Psoas muscle (tissue), 8 donors: ENCODE measurements at places on chromosomes 16 and 17. TPM values are rescaled to one million over a fixed set of nuclear protein-coding genes. Genes with fewer than 3 reads are reported as not detected.

Gene VTN
- polyA plus RNA-seq = 0.12 TPM

Gene BAIAP3
- polyA plus RNA-seq = 0.79 TPM

Gene TBC1D3
- not detected for polyA plus RNA-seq

Gene LDAF1
- 32.2 TPM for polyA plus RNA-seq

Gene YBX2
- 0.14 TPM for polyA plus RNA-seq

Gene FNDC8
- not detected for polyA plus RNA-seq

GRCh38 chr17:78953356-78954350, 26.1 kb downstream of the LGALS3BP start:
- DNase-seq = no peak

DNA sequence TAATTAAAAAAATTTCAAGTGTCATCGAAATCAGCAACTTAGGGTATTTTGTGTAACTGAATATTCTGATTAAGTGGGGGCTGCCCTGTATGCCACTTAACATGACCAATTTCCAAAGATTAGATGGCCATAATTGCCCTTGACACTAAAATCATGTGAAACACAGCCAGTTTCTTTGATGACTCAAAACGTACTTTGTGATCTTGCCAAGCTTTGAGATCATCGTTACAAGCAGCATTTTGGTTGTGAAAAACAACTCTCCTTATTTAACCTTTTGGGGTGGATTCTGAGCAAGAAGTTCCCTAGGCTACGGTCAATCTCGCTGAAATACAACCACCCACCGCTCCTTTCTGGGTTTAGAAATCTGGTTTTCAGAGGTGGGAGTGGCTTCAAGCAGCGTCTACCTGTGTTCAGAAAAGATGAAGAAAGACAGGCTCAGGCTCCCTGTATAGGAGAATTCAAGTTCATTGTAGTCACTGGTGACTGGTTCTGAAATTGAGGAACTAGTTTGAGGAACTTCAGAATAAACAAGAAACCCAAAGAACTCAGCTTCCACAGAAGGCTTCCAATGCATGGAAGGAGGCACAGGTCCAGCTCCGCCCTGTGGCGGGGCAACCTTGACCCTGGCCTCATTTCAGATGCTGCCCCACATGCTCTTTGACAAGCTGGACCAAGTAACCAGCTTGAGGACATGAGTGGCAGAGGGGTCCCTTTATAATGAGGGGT, 9.4 kb downstream of the MAP3K14 start:
- DNase-seq = no peak

- DNase-seq = no peak
Observed at GRCh38 chr16:55171241-55171640, 152.8 kb upstream of the IRX6 start.

DNA sequence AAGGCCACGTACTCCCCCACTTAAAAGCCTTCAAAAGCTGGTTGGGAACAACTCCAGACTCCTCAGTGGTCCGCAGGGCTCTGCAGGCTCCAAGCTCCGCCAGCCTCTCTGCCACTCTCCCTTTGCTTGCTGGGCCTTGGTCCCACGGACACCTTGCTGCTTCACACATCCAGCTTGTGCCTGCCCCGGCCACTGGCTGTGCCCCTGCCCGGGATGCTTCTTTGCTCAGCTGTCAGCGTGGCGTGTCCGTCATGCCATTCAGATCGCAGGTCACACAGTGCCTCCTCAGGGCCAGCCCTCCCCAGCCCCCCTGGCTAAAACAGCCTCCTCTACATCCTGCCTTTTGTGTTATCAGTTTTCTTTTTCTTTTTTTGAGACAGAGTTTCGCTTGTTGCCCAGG, 11.8 kb downstream of the ASPHD1 start:
- DNase-seq = peak; percentile 50

GRCh38 chr17:4105232-4105631, 37.6 kb downstream of the ZZEF1 start:
- DNase-seq = no peak

DNA sequence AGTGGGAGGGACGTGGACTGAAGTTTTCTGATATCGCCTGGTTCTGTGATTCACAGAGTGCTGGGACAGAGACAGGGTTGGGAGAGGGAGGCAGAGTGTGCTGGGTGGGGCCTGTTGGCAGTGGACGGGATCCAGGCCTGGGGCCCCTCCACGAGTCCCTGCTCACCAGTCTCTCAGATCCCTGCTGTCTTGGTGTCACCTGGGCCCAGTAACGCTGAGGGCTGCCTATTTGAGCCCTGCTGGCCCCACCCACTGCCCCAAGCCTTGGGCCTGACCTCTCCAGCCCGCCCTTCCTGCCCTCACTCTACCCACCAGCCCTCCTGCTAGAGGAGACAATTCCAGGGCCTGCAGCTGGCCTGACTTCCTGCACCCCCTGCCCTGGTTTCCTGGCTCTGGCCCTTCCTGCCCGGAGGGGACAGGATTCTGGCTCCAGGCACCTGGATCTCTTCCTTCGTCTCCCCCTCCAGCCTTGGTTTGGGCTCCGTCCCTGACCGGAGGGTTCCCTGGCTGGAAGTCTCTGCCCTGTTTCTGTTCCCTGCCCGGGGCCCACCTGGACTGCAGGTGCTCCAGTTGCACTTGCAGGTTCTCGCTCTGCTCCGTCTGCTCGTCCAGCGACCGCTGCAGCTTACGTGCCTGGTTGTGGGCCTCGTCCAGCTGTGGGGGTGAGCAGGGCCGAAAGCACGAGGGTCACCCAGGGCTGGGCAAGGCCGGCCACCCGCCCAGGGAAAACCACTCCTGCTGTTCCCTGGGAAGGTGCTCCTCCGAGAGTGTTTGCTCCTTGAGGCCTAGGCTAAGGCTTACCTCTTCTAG, 21.4 kb downstream of the CCDC102A start:
- peak; percentile 33 for DNase-seq

GRCh38 chr17:64938290-64938689, 19.0 kb upstream of the LRRC37A3 start:
- DNase-seq = no peak

DNA sequence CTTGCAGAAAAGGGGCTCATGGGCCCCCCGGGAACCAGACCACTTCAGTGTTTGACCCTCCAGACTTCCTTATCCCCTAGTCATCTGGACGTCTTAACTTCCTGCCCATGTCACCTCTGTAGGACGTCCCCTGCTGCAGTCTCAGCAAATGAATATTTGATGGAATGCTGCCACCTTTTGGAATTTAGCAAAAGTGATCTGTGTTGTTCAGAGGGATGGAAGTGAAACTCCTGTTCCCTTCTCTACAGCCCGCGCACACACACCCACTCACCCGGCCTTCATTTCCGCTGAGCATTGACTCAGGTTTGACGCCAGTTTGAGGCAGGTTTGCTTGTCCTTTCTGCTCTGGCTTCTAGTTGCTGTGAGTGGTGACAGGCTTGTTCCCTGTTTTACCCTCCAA, 507.2 kb upstream of the EEF2KMT start:
- DNase-seq = no peak

DNA sequence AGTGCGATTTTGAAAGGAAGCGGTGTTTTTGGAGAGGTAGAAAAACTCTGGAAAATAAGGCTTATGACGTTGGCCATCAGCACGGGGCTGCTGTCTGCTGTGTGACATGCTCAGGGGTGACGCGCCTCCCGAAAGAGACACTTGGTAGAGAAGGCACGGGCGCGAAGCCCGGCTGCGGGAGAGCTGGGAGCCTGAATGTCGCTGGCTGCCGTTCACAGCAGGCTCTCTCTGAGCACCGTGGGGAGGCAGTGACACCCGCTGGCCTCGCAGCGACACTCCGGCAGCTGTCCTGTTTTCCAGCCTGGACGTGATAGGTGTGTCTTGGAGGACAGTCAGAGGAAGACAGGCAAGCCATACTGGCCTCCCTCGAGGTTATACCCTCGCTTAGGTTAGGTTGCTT, 759.1 kb upstream of the RBFOX1 start:
- peak; percentile 55 for DNase-seq

DNA sequence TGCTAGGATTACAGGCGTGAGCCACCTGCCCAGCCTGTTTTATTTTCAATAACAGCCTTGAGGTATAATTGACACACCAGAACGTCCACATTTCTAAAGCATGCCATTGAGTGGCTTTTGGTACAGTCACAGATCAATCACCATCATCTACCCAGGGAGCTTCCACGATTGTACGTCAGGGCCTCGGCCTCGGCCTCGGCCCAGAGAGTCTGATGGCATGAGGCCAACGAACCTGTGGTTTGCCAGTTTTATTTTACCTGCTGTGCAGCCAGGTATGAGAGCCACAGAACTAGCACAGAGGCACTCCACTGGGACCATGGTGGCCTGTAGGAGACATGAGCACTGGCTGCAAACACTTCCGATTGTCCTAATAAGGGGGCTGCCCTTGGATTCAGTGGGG, 8.3 kb downstream of the UBALD1 start:
- no peak for DNase-seq

GRCh38 chr16:66457888-66458287, 30.8 kb downstream of the BEAN1 start:
- DNase-seq = no peak

- no peak for DNase-seq
Observed at GRCh38 chr16:12802661-12803060, 1.0 kb downstream of the CPPED1 start.

DNA sequence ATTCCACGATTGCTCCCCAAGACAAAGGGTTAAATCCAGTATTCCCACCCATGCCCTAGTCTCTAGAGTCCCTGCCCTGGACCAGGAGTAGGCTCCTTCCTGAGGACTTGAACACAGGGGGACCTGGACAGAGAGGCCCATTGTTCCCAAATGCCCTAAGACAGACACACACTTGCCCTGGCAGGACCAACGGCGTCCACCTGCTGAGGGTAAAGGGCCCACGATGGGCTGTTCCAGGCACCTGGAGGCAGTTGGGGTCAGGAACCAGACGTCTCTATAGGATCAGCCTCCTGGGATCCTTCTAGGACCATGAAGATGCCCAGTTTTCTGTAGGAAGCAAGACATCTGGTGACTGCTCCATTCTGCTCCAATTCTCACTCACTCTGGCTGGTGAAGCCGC, 39.3 kb downstream of the TNFRSF13B start:
- no peak for DNase-seq

- DNase-seq = no peak
Observed at GRCh38 chr16:69077251-69077650, 28.2 kb upstream of the HAS3 start.

DNA sequence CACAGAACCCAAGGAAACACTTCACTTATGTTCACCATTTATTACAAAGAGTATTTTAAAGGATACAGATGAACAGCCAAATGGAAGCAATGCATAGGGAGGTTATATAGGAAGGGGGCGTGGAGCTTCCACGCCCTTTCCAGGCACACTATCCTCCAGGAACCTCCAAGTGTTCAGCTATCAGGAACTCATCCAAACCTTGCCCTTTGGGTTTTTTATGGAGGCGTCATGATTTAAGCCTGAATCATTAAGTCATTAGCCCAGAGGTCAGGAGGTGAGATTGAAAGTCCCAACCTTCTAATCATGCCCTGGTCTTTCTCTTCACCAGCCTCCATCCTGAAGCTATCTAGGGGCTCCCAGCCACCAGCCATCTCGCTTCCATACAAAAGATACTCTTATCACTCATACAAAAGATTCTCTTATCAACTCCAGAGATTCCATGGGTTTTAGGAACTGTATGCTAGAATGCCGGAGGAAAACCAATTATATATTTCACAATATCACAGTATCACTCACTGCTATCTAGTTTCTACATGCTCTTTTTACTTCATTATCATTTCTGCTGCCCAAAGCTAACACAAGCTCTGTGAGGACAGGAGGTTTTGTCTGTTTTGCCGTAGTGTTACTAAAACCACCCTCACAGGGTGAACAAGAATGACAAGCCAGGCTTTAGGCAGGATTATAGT, 213.4 kb downstream of the SLC39A11 start:
- DNase-seq = no peak

- DNase-seq = no peak
Observed at GRCh38 chr17:1515640-1516387, 598 bp downstream of the INPP5K start.

DNA sequence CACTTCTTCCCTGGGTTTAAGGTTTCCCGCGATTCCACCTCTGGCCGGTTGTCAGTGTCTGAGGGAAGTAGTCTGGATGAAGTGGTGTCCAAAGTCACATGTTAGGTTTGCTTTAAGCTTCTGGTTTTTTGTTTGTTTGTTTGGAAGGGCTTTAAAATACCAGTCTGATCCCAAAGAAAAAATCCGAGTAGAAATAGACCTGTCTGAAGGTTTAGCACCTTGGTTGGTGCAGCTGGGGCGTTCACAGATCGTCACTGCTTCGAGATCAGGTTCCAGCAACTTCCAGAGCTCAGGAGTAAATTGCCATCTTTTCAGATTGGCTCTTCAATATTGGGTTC, 567 bp downstream of the TMEM97 start:
- DNase-seq = no peak

GRCh38 chr17:69551212-69552010, 136.9 kb downstream of the MAP2K6 start:
- no peak for DNase-seq
